ENCODE measurements at places on chromosomes 1 and 21. TPM values are rescaled to one million over a fixed set of nuclear protein-coding genes. Genes with fewer than 3 reads are reported as not detected.

DNA sequence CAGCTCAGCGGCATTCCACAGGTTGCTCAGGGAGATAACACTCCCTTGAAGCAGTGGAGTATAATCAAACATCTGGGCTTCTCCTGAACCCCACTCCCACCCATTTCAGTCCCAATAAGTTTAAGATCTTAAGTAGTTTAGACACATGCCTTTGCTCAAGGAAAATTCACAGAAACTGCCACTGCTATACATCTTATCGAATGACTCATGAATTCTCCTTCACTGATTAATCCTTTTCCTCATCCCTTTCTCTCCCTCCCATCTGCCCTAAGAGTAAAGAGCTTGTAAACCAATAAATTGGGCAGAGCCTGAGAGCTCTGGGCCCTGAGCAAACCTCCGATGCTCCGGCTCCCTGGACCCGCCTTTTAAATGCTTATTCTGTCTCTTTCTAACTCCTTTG is 10.2 kb downstream of the VN1R5 start:
- DNase-seq: no peak

DNA sequence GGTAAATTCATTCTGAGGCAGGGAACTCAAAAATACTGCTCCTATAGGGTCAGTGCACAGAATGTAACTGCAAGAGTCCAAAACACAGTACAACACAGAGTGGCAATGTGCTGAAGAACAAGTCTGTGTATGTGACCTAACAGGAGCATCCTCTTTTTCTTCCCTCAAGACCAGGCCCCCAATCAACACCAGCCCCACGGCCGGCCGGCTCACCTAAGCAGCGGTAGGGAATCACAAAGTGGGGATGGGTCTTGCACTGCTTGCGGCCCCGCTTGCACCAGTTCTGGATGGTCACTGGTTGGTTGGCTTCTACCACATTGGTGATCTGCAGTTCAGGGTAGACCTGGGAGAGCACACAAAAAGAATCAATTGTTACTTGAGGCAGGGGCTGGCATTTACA is 80.8 kb downstream of the APP start:
- no peak for DNase-seq

DNA sequence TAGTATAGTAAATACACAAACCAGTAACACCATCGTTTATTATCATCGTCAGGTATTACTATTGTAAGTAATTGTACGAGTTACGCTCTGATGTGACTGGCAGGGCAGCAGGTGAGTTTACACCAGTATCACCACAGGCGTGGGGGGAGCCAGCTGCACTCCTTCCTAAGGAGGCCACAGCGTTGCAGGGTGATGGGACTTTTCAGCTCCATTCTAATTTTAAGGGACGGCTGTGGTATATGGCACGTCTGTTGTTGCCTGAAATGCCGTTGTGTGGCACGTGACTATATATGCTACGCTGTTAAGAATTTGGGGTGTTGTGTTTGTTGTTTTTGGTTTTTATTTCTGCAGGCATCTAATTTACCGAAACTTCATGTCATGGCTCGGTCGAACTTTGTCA is 164.8 kb upstream of the COL6A1 start:
- no peak for DNase-seq

GRCh38 chr1:81004011-81004410 is 796.7 kb upstream of the ADGRL2 start:
- DNase-seq: no peak

DNA sequence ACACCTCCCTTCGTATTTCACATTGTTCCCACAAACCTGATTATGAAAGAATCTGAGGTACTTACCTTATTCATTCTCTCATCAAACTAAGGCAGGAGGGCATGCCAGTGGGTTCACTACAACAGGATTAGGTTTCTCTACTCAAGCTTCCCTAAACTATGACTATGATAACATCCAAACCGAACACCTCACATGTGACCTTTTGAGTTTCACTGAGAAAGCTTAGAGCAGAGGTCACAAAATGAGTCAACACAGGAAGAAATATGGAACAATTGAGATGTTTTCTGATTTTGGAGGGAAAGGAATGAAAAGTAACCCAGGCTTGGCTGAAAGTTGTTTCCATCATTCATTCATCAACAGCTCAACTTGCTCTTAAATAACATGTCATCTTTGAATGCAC is 24.1 kb downstream of the UBR4 start:
- DNase-seq: no peak

GRCh38 chr1:77513839-77514763 is 168.4 kb downstream of the ZZZ3 start:
- peak; percentile 79 for DNase-seq

GRCh38 chr1:232423591-232423990 is 206.3 kb downstream of the SIPA1L2 start:
- no peak for DNase-seq

GRCh38 chr1:97976801-97977200 is 56.0 kb upstream of the DPYD start:
- no peak for DNase-seq

DNA sequence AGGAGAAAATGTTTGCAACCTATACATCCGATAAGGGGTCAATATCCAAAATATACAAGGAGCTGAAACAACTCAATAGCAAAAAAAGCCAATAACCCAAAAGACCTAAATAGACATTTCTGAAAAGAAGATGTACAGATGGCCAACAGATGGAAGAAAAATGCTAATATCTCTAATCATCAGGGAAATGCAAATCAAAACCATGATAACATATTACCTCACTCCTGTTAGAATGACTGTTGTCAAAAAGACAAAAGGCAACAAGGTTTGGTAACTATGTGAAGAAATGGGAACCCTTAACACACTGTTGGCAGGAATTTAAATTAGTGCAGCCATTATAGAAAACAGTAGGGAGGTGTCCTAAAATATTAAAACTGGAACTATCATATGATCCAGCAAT is 74.7 kb downstream of the LEPR start:
- no peak for DNase-seq

DNA sequence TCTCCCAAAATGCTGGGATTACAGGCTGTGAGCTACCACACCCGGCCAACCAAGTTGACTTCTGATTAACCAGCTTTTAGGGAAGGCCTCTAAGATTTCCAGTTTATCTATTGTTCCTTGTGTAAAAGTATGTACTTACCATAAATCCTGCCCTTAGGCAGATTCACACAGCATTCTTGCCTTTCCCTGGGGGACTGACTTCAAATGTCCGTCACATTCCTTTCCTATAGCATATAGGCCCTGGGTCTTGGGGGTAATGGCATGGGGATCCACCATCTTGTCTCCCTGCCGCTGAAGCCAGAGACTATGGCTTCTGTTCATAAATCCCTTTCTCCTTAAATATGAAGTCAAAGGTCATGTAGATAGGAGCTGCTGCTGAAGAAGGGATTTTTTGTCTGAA is 872 bp upstream of the PINK1 start:
- no peak for DNase-seq

DNA sequence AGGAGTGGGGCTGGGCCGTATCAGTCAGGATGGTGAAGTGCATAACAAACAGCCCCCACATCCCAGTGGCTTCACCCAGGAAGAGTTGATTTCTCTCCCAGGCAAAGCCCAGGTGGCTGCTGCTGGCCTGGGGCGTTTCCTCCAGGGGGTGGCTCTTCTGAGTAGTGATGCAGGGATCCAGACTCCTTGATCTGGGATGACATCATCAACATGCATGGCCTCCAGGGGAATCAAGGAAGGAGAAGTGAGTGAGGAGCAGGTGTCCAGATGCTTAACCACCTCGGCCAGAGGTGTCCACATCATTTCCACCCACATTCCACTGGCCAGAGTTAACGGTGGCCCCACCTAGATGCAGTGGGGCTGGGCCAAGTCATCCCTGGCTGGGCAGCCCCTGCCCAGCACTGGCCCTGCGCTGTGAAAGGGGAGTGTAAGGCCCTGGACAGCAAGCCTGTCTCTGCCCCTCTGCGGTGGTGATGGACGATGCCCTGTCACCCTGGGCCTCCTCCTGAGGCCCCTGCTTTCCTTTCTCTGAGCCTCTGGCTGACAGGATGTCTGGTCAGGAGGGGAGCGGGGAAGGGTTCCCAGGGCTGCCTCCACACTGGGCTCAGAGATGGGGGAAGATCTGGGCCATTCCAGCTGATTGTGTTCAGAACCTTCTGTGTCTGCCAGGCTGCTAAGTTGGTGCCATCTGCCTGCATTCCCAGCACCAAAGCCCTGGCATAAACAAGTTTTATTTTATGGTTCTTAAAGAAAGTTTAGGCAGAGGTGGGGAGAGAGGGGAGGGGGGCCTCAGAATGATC is 598.2 kb downstream of the MATN1 start:
- no peak for DNase-seq

DNA sequence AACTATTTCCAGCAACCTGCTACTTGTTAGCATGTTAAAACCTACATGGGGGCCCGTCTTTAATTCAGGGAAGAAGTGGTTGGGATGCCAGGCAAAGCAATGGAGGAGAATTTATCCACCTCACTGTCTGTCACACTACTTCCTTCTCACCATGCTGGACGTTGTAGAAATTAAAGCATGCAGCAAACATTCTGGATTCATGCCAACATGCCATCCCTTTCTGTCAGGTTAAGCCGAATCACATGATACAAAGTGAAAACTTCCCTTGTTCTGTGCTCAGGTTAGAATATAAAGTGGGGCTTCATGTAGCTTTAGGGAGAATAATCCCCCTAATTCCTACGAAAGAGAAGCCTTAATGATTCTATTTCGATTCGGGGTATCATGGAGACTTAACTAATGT is 95.5 kb downstream of the ERG start:
- DNase-seq: no peak

GRCh38 chr1:107291987-107292386 is 151.1 kb downstream of the NTNG1 start:
- no peak for DNase-seq

GRCh38 chr1:116667575-116668105 is at the start of gene IGSF3:
IGSF3 (minus strand) TSS chr1:116667733; CDS start chr1:116666326, 1,407 bp downstream.
- DNase-seq: peak; percentile 93

DNA sequence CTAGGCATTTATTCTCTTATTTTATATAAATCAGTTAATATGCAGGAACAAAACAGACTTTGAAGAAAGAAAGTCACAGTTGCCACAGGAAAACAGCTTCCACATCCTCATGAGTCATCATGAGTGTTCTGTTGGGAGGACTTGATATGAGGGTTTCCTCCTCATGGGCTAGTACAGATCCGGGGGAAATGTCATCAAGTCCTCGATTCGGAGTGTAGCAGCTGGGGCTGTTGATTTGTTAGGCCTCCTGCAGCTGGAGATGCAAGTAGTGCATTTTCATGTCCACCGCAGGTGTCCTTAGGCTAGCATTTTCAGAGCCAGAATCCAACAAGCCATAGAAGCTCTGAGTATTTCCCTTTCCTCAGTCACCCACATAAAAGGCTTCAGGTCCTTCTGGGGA is 36.7 kb downstream of the ADAM30 start:
- no peak for DNase-seq

- no peak for DNase-seq
These were observed 17.7 kb downstream of the TCP10L start for GRCh38 chr21:32567626-32568025.

DNA sequence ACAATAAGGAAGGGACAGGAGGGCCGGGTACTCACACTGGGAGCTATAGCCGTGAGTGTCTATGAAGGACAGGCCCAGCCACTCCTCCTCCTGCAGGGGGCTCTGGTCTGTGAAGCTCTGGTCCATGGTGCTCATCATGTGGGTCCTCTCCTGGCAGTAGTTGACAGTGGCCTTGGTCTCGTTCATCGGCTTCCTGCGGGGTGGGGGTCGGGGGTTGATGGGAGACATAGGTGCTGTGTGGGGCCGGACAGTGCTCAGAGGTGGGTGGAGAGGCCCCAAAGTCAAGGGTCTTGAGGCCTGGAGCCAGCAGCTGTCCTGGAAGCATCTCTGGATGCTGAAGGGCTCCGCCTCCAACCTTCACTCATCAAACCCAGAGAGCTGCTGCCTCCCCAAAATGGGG is 260.4 kb downstream of the PTPRU start:
- no peak for DNase-seq

DNA sequence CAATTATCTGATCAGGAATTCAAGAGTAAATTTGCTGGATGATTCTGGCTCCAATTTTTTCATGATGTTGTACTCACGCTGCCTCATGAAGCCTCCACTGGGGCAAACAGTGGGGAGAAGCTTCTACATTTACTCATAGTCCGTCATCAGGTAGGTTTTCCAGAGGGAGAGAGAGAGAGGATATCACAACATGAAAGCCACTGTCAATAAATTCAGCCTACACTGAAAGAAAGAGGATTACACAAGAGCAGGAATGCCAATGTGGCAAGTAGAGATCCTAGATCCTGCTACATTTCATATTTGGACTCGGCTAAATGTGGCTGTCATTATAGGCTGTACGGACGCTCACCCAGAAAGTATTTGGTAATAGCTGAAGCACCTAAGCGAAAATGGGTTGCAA is 819.9 kb downstream of the BRINP3 start:
- DNase-seq: no peak

DNA sequence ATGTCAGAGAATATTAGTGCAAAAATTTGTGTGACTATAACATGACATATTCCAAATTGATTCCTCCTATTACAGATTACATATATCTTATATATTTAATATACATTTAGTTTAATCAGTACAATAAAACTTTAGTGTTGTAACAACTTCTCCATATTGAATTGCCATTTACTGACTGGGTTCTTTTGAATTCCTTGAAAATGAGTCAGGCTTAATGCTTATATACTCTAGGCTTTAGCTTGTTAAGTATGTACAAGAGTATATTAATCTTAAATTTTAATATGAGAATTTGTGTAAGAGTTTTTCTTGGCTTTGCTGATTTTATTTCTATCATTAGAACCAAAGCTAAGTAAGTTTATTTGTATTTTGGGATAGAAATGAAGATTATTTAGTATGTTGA is 40.3 kb downstream of the XPR1 start:
- no peak for DNase-seq

DNA sequence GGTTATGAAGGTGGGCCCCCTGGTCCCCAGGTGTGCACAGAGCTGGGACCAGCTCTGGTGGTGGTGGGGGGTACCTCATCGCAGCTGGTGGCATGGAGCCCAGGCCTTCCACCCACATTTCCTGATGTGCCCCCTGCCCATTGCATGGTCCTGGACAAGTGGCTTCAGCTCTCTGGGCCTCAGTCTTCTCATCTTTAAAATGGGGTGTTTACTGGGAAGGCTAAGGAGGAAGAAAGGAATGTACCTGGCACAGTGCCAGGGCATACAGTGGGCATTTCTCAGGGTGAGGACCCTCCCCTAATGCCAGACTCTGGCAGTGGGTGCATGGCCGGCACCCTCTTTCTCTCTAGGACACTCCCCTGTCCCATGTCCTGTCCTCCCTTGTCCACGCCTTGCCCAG is 7.5 kb downstream of the CLCNKB start:
- DNase-seq: no peak

GPR61 gene
- total RNA-seq: 0.71 TPM

MYBPH gene
- total RNA-seq: not detected

LIX1L gene
- total RNA-seq: 13.6 TPM

FALEC gene
- total RNA-seq: not detected

MYCL gene
- 39.8 TPM for total RNA-seq

SYNC gene
- total RNA-seq: not detected

SPATC1L gene
- total RNA-seq: 5.1 TPM

ERICH3 gene
- not detected for total RNA-seq

EVA1B gene
- total RNA-seq: 3.1 TPM

YOD1 gene
- total RNA-seq: 17.7 TPM

ADAMTS4 gene
- total RNA-seq: 1.3 TPM

KLF17 gene
- not detected for total RNA-seq

DNASE2B gene
- not detected for total RNA-seq

G0S2 gene
- not detected for total RNA-seq

Data from neural progenitor cell (in vitro differentiated cells).